ENCODE measurements at places on chromosomes 7 and 10. TPM values are rescaled to one million over a fixed set of nuclear protein-coding genes. Genes with fewer than 3 reads are reported as not detected.

Gene TMEM176B
- total RNA-seq, result not detected

- no peak overlapping the region for H3K27ac ChIP-seq
- DNase-seq, result no peak
- no peaks in the 10 kb centered on the region for H3K4me1 ChIP-seq
- no peaks in the 10 kb centered on the region for H3K36me3 ChIP-seq
These were observed 183.9 kb downstream of the LRRN3 start for GRCh38 chr7:111274857-111275256.

Gene AGR3
- not detected for total RNA-seq

Gene DNAH11
- not detected for total RNA-seq

Gene TSPAN12
- total RNA-seq, result not detected

Gene MRC1
- 0.37 TPM for total RNA-seq
